ENCODE measurements at places on chromosomes 6 and 20.

DNA sequence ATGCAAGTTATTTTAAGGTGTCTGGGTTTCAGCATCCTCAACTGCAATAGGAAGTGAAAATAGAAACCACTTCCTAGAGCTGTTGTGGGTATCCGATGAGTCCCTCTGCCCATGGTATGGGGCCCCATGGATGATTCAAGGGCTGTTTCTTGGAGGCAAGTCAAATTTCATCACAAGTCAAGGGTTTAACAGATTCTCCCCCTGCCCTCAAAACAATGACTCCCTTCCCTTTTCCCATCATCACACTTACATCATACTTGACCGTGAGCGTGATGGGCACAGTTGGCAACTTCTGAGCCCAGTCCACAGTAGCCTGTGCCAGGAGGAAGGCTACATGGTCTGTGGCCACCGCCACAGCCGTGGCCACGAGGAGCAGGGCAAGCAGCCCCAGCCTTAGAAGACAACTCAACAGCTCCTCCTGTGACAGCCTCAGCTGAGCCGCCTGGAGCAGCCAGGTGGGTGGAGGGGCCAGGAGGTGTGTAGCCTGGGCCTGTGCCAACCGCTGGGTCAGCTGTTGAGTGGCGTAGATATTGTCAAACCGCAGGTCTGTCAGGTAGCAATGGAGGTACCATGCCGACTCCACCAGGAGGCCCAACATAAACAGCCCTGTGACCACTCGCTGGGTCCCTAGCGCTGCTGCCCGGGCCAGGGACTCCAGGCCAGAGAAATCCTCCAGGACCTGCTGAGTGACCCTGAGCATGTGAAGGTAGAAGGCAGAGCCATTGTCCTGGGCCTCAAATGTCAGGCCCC is 5.2 kb downstream of the OCSTAMP start:
- no peak for DNase-seq

- DNase-seq, result peak; percentile 68
Observed at GRCh38 chr20:60977901-60978300, 274.2 kb upstream of the CDH4 start.

- DNase-seq, result no peak
Observed at GRCh38 chr6:128919412-128920180, 36.7 kb downstream of the LAMA2 start.

DNA sequence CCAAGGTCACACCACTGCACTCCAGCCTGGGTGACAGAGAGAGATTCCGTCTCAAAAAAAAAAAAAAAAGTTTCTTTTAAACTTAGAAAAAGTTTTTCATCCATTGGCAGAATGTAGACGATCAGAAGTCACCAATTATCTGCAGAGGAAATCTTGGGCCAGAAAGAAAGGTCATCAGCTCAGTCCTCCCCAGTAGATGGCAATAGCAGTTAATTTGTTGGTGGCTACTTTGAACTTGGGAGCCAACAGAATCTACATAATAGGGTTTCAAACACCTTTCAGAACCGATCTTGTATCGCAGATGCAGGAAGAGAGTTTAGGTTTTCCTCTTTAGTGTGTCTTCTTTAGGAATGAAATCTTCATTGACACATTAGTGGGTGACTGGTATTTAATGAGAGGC is 41.7 kb downstream of the LBP start:
- no peak for DNase-seq
